KG1 (cell line): ENCODE measurements at places on chromosomes 4 and X.

DNA sequence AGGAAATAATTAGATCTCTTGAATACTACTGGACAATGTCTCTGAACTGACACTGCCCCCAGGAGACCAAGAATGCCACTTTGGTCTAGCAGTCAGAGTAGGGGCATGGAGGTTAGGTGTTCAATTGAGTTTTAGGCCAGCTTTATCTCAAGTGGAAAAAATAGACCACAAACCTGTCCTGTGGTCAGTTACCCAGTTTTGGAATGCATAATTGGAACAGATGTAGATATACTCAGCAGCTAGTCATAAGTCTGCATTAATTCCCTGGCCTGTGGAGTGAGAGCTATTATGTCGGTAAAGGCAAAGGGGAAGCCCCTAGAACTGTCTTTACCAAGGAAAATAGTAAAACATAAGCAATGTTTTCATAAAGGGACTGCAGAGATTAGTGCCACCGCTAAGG lies 587.7 kb downstream of the GLUD2 start:
- no peak for DNase-seq

- peak; percentile 11 for DNase-seq
Measured at GRCh38 chr4:15956179-15956850, 6.7 kb downstream of the FGFBP2 start.

DNA sequence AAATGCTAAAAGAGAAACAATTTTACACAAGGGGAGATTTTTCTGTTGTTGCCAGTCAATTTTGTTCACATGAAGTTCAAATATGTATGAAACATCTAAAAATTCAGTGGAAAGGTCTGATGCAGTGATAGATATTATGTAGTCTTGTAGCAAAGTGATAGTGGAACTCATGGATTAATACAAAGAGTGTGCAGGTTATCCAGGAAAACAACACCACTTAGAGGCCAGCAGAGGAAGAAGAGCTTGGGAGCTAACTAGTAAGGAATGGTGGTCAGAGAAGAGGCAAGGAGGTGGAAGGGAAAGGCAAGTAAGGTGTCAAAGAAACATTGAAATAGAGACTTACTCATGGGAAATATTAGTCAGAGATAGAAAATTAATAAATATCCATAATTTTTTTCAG lies 395.6 kb downstream of the MAPK10 start:
- DNase-seq = no peak

GRCh38 chrX:24999511-24999910 lies 16.3 kb downstream of the ARX start:
- no peak for DNase-seq

DNA sequence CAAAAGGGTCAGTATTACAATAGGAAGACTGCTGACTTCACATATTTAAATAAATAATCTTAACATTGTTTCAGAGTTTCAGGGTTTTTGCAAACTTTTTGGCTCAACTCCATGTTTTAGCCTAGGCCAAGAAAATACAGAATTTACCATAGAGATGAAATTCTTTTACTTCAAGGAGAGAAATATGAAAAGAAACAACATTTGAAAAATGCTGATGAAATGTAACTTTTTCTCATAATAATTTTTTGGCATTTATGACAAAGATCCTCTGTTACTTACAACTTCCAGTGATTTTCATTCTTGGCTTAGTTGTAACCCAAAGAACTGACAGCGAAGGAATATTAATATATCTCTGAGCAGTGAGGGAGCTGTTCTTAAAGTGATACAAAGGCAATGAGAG lies 316.1 kb upstream of the EMCN start:
- DNase-seq = no peak

GRCh38 chrX:30615229-30615628 lies 37.7 kb upstream of the TASL start:
- DNase-seq = no peak

DNA sequence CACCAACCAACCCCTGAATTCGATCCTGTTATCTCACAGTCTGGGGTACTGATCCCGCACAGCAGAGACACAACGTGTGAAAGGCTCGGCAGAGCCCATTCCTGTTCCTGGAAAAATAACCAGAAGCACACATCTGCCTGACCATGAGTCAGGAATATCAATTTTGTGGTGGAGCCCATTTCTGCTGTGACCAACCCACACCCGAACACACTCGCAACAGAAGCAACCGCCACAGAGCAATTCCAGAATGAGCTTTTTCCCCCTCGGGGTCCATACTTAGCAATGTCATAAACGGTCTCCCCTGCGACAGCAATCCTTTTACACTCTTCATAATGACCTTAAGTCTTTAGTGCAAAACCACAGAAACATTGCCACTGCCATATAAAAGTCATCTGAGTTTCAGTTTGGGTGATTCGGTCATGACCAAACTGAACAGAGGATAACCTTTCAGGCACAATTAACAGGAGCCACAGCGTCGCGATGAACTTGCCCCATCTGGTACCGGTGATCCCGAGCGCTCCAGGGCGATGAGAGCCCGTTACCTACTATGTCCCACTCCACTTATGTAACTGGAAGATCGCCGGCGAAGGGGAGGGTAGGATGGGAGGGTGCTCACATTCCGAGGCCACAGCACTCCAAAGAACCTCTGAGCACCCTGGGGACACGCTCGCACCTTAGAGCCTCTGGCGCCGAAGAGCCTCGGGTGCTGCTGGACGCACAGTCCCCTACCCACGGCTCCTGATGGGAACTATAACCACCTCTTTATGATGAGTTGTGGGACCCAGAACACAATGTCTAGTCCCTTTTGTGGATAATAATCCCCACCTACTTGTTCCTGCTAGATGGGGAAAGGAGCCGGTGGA lies 1.1 kb downstream of the MECP2 start:
- DNase-seq = no peak

GRCh38 chrX:81377329-81377728 lies 175.4 kb downstream of the SH3BGRL start:
- DNase-seq = no peak

GRCh38 chr4:75512386-75513211 lies 1.6 kb downstream of the RCHY1 start:
- DNase-seq = peak; percentile 54

GRCh38 chrX:9153300-9153699 lies 119.4 kb upstream of the FAM9B start:
- DNase-seq = no peak

DNA sequence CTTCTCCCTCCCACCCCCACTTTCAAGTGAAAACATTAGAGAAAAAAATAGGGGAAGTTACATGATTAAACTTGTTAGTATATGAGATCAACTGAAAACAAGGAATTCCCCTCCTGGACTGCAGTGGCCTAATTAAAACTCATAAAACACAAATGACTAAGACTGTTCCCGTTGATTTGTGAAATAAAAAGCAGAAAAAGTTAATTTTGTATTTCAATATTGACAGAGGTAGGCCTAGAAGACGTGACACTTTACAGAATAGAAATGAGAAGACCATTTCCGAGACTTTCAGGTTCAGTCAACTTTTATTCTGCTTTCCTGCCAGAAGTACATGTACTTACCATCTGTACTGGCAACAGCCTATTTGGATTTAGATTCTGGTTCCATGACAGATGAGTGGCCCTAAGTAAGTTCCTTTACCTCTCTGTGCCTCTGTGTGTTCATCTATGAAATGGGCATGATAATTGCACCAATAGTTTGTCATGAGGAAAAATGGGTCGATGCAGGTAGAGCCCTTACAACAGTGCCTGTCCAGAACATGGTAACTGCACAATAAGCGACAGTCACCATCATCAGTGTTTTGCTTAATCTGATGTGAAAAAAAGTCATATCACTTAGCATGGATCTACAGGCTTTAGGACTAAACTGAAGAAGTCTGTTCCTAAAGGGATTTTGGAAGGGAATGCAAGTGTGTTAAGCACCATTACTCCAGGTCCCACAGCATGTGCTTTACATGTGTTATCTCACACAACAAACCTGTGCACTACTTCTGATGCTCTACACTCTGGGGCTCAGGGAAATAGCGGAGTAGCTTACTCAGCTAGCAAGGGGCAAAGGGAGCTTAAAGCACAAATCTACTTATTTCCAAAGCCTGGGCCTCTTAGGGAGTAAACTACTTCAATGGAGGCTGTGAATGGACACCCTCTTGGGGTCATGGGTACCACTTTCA lies 562.3 kb upstream of the DIPK2B start:
- no peak for DNase-seq

GRCh38 chrX:118554511-118554910 lies 58.9 kb downstream of the DOCK11 start:
- no peak for DNase-seq

DNA sequence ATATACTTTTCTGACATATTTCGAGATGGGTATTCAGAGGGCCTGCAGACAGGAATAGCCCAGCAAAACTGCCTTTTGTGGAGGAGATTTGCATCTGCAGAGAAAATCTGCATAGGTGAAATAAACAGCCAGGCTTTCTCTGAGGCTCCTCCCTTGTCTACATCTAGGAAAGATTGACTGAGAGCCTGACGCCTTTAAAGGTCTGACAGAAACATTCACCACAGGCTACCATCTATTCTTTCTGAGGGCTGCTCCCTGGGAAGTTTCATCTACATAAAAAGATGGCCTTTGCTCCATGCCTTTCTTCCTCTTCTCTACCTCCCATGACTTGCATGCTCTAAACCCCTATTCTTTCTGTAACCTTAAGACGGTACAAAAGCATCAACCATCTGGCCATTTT lies 55.0 kb upstream of the AP1S2 start:
- DNase-seq = no peak

DNA sequence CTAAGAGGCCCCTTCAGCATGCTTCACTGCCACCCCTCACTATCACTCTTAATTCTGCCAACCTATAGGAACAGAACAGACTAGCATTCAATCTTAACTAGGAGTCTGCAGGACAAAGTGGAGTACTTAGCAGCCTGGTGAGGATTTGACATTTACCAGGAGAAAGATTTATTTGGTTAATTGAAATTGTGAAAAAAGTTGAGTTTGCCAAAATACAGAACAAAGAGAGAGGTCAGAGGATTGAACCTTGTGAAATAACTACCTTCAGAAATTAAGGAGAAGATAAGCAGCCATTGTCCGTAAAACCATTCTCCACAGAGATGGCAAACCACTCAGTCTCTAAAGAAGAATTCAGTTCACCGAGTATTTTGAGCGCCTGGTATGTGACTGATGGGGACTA lies 41.8 kb upstream of the IQCM start:
- DNase-seq = no peak

GRCh38 chr4:49516796-49517195 lies 530.7 kb downstream of the CWH43 start:
- no peak for DNase-seq

DNA sequence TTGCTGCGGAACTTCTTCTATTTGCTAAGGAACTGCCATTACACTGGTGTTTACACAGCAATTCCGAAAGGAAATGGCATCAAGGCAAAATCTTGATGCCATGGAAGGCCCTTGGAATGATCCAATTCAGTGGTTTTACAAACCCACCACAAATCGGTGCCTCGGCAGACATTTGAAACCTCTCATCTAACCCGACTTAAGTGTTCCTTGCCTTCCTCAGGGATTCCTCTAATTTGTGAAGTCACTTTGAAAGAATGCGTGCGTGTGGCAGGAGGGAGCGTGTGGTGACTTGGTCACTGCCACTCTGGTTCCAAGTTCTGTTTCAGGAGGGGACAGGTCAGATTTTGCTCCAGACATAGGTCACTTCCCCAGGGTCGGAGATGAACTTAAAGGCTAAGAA lies 4.8 kb downstream of the NOP14 start:
- DNase-seq = no peak

DNA sequence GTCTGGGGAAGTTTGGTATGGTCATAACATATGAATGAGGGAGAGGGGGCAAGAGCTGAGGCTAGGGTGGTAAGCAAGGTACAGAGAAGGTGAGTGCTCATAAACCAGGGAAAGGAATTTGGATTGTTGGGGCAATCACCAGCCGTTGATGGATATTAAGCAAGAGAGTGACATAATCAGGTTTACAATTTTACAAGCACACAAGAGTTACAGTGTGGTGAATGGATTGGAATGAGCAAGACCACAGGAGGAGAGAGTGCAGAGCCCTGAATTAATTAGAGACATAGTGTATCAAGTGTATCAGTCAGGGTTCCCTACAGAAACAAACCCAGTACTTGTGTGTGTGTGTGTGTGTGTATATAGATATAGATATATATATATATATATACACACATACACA lies 18.7 kb upstream of the FMR1NB start:
- DNase-seq = no peak

DNA sequence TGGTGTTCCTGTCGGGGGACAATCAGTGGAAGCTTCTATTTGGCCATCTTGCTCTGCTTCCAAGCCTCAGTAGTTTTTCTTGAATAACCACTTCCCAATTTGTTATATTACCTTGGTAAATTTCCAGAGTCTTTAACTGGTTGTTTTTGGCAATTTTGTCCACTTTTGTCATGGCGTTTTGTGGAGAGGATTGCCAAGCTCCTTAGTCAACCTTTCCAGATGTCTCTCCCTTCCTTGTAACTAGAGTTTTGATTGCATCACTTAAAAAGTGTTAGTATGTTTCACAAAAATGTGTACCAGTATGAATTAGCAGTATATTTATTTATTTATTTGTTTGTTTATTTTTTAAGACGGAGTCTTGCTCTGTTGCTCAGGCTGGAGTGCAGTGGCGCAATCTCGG lies 15.8 kb upstream of the UXT start:
- DNase-seq = no peak

DNA sequence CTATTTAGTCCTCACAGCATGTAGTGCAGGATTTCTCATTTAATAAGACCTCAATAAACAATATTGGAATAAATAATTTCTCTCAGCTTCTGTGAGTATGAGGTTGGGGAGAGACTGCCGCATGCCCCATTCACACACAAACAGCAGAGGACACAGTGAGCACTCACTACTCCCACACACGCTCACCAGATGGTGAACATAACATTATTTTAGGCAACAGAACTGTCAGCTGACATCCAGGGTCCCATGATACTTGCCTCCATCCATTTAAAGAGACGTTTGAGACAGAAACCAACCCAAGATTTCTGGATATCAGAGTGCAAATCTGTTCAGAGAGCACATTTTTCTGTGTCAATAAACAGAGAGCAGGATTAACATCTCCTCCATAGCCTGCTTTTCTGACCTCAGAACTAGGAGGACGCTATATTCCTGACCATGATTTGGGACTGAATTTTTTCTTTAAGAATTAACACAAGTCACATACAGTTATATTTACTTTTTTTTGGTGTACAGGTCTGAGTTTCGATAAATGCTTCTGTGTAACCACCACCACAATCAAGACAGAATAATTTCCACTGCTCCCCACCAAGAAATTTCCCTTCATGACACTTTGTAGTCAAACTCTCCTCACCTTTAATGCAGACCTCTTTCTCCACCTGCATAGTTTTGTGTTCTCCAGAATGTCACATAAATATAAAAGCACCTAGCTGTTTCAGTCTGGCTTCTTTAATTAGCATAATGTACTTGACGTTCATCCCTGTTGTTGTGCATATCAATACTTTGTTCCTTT lies 16.7 kb downstream of the GPRIN3 start:
- no peak for DNase-seq

GRCh38 chr4:66565801-66566200 lies 895.5 kb upstream of the EPHA5 start:
- no peak for DNase-seq

GRCh38 chr4:19650903-19651864 lies 600.5 kb upstream of the SLIT2 start:
- no peak for DNase-seq

DNA sequence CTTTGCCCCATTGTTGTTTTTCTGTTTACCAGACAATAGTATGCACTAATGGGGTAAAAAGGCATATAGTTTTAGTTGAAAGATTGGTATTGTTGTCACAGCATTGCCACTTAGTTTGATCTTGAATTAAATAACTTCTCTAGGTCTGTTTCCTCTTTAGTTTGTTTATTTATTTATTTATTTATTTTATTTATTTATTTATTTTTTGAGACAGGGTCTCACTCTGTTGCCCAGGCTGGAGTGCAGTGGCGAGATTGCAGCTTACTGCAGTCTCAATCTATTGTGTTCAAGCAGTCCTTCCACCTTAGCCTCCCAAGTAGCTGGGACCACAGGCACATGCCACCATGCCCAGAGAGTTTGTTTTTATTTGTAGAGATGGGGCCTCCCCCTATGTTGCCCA lies 138.6 kb downstream of the KDM6A start:
- no peak for DNase-seq
